ENCODE measurements at places on chromosomes 5 and 9.

DNA sequence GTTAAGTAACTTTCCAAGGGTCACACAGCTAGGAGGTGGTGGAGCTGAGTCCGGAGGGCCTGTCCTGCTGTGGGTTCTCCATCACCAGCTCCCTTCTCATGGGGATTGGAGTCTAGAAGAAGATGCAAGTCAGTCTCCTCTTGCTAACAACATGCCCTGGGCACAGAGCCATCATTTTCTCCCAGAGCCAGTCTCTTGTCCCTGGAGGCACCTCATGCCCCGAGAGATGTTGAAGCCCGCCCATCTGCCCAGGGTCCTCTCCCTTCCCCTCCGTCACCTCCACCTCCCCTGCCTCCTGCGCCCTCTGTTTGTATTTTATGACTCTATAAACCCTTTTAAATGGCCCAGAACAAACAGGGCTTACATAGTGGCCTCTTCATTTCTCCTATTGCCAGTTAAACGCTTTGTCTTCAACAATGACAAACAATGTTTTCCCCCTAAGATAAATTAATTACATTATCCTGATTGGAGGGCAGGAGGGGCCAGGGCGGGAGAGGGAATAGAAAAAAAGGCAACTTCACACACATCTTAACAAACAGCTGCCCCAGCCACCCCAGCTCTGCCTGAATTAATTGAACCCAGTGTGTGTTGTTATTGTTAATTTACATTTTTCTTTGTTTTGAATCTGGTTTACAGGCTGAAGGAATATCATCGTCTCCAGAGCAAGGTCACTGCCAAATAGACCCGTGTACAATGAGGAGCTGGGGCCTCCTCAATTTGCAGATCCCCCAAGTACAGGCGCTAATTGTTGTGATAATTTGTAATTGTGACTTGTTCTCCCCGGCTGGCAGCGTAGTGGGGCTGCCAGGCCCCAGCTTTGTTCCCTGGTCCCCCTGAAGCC is 55.8 kb downstream of the ASS1 start:
- DNase-seq, result peak; percentile 97

GRCh38 chr5:172146748-172147092 is 41.3 kb downstream of the STK10 start:
- no peak for DNase-seq

DNA sequence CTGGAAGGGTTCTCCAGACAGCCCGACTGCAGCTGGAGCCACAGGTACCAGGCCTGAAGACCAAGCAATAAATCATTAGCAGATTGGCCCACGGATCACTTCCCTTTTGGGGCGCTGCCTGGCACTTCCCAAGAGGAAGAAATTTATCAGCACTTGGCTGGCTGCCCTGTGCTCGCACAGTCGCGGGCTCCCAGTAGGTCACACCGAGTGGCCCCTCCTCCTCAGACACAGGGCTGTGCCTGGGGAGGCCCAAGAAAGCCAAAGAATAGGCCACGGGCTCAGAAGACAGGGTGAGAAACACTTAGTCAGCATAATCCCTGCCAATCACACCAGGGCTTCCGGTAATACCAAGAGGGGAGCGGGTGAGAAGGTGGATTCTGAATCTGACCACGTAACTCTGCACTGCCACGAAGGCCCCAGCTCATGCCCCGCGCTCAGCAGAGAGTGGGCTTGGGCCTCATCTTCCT is 115.7 kb upstream of the MSX2 start:
- DNase-seq, result no peak

GRCh38 chr9:93464395-93464794 is 11.0 kb upstream of the FAM120AOS start:
- DNase-seq, result no peak

DNA sequence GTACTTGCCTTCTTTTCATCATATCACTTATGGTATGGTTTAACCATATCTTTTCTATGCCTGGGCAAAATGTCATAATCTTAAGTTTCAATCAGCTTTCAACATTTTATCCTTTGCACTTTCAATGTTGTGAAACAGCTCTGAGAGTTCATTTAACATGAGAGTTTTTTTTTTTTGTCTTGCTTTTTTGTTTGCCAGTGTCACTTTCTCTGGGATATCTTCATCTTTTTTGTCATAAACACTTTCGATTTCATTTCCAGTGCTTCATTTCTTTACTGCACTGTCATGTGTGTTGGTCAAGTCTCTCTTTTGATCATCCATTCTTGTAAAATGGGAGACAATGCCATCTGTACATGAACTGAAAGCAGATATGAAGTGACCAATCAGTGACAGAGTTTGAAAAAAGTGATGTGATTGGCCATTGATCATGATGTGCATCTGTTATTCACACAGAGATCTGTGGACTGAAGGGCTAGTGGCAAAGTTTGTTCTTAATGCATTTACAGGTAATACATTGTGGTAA is 7.5 kb upstream of the POU5F2 start:
- no peak for DNase-seq

GRCh38 chr5:156375895-156376495 is 49.0 kb downstream of the SGCD start:
- DNase-seq, result no peak

- no peak for DNase-seq
These were observed 526.2 kb upstream of the ST8SIA4 start for GRCh38 chr5:101429241-101429640.

DNA sequence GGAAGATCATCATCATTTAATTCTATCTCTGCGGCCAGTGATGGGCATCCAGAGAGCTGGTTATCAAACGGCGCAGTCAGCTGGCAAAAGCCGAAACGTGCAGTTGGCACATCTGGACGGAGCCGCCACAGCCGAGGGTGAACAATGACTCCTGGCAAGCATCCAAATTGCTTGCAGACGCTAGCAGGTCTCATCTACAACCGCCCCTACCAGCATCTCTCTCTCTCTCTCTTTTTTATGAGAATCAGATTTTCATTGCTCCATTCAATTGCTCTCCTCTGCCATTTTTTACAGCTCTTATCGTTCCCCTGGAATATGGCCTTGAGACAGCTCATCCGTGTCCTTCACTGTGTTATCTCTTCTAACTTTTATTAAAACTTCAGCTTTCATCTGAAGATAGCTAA is 165.2 kb downstream of the MAPKAP1 start:
- DNase-seq, result peak; percentile 70

DNA sequence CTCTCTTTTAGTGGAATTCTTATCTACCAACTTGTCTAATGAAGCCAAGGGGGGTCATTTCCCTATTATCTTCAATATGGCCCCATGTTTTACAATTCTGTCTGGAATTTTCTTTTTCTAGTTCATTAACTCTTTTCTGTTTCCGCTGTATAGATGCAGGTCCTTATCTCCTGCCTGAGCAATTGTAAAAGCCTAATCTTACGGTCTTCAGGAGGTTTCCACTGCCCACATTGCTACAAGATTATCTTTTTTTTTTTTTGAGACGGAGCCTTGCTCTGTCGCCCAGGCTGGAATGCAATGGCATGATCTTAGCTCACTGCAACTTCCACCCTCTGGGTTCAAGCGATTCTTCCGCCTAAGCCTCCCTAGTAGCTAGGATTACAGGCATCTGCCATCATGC is 132.3 kb downstream of the UNC13B start:
- no peak for DNase-seq

DNA sequence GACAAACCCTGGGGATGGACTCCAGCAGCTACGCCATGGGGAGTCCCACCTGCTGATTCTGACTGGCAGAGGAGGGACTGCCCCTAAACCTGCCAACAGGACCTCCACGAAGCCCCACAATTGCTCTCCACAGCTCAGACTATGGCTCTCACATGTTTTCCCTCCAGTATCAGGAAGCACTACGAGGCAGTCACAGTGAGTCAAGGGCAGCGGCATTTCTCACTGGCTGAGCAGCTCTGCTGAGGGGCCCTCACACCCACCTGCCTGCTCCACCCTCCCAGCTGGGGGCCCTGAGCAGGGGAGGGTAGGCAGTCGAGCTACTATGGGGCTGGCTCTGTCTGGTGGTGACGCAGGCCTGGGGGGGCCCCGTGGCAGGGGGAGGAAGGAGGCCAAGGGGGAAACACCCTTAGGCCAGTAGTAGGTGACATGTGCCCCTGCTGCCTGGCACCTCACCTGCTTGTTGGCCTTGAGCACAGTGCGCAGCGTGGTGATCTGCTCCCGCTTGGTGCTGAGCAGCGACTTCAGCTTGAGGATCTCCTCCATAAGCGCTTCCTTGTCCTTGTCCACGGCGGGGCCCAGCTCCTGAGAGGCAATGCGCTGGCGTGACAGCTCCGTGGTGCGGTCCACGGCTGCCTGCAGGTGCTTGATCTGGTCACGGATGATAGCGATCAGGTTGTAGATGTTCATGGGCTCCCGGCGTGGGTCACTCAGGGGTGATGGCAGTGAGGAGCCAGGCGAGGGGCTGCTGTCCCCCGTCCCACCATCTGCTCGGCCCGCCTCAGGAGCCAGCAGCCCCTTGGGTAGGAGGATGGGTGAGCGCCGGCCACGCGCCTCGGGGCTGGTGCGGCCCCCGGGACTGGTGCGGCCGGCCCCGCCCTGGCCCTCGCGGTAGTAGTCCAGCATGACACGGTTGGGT is 46.3 kb downstream of the BICD2 start:
- DNase-seq, result no peak

GRCh38 chr5:91123291-91123690 is 259.8 kb downstream of the ARRDC3 start:
- no peak for DNase-seq

GRCh38 chr5:95841914-95842812 is 19.6 kb upstream of the GLRX start:
- DNase-seq, result no peak

- DNase-seq, result peak; percentile 94
These were observed 66.9 kb upstream of the DNAH5 start for GRCh38 chr5:14011089-14012020.

- DNase-seq, result no peak
These were observed 17.5 kb downstream of the SLC31A1 start for GRCh38 chr9:113238859-113239232.

GRCh38 chr9:19464764-19465585 is 56.2 kb downstream of the ACER2 start:
- peak; percentile 21 for DNase-seq

DNA sequence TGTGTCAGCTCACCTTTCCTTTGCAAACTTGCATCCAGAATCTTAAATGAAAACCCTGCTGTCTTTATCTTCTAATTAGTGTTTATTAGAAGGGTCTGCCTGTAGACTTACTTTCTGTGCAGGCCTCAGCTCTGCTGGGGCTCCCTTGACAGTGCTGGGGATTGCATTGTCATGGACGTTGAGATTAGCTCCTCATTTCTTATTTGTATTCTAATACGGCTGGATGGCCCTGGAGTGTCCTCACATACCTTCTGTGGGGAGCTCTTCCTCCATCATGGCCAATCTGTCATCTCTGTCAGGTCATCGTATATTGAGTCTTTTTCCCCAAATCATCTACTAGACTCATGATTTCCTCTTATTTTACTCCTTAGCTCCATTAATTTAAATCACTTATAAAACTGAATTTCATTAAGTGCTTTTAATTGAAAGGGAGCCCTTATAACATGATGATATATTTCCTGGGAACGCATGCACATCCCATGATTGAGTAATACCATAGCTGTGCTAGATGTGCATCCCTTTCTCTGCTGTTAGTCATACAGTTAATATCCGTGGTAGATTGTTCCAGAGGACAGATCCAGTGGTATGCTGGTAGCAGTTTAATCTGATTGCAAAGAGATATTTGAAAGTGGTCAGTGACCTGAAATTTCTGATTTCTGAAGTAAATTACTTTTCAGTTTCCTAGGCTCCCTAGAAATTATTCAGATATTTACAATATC is 61.6 kb downstream of the ICE1 start:
- DNase-seq, result no peak

DNA sequence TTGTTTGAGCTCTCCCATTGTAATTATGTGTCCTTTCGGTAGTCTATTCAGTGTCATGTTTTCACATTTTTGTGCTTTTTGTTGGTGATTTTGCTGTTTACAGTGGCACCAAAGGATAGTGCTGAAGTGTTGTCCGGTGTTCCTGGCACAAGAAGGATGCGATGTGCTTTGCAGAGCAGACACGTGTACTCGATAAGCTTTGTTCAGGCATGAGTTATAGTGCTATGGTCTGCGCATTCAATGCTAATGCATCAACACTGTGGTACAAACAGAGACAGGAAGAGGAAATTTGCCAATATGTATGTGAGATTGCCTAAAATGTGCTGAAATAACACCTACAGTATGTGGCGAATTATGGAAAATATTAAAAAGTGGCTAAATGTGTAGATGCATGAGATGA is 913.4 kb upstream of the ACO1 start:
- peak; percentile 23 for DNase-seq

- no peak for DNase-seq
These were observed 1.2 kb downstream of the FNBP1 start for GRCh38 chr9:130041648-130042405.

DNA sequence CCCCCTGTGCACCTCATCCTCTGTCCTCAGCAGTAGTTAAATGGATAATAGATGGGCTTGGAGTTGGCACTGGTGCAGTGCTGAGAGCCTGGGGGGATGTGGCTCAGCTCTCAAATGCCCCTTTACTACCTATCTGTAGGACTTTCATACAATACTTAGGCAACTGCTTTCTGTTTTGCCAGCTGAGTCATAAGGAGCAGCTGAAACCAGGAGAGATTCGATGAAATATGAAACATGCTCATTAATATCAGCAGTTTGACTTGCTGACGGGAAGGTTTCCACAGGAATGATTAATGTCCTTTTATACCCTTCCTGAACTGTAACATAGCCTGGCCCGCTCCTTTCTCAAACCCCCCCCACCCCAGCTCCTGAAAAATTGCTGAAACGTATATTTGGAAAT is 142.6 kb downstream of the SAXO1 start:
- no peak for DNase-seq

- peak; percentile 70 for DNase-seq
These were observed 712.0 kb downstream of the CETN3 start for GRCh38 chr5:89697581-89697980.

DNA sequence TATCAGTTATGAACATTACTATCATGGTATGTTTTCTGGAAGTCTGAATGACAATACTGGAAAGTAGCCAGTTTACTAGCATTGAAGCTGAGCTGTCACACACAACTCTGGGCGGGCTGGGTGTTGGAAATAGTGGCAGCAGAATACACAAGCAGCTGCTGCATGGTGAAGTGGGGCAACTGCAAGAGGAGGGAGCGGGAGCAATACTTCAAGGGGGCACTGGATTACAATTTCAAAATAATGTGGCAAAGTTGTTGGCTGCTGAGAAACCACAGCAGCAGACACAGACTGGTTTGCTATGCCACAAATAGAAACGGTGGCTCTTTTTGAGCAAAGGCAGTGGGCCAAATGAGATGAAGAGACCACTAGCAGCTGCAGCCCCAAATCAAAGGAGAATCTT is 350.2 kb downstream of the KIAA0825 start:
- DNase-seq, result no peak

GRCh38 chr9:110278080-110278707 is 21.9 kb upstream of the TXN start:
- no peak for DNase-seq

DNA sequence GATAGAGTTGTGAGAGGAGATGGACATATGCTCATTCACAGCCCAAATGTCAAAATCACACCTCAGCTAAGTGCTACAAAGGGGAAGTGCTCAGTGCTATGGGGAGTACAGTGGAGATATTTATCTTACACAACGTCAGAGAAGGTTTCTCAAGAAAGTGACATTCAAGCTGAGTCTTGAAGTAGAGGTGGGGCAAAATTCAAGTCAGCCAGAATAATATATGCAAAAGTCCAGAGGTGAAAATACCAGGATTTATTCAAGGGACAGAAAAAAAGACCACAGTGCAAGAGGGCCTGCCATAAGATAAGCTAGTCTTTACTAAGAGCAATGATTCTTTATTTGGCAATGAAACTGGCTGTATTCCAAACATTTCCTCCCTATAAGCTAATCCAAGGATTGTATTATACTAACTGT is 327.8 kb upstream of the PIK3R1 start:
- no peak for DNase-seq

GRCh38 chr5:154989626-154990025 is 23.9 kb upstream of the KIF4B start:
- no peak for DNase-seq

Measured in DMS153 (cell line).